ENCODE measurements at places on chromosomes 11 and 22.
A peak's percentile ranks its signal among the peaks of the same experiment; 100 is the strongest.

DNA sequence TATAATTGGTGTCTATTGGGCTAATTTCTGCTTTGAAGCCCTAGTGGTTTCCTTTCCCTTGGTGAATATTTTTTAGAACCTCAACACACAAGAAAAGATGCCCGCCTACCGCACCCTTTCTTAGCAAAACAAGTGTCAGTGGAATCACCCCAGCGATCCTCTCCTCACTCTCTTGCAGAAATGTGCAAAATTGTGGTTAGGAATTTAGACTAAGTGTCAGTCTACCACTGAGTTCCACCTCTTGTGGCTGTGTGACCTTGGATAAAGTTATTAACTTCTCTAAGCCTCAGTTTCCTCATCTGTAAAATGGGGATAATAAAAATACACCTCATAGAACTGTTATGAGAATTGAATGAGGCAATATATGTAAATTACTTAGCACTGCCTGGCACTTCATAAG is 5.3 kb upstream of the JAML start:
- DNase-seq: no peak

GRCh38 chr11:95739108-95739938 is 50.3 kb downstream of the FAM76B start:
- DNase-seq: no peak

- DNase-seq: no peak
These were observed 6.3 kb upstream of the SEZ6L start for GRCh38 chr22:26162926-26163325.

DNA sequence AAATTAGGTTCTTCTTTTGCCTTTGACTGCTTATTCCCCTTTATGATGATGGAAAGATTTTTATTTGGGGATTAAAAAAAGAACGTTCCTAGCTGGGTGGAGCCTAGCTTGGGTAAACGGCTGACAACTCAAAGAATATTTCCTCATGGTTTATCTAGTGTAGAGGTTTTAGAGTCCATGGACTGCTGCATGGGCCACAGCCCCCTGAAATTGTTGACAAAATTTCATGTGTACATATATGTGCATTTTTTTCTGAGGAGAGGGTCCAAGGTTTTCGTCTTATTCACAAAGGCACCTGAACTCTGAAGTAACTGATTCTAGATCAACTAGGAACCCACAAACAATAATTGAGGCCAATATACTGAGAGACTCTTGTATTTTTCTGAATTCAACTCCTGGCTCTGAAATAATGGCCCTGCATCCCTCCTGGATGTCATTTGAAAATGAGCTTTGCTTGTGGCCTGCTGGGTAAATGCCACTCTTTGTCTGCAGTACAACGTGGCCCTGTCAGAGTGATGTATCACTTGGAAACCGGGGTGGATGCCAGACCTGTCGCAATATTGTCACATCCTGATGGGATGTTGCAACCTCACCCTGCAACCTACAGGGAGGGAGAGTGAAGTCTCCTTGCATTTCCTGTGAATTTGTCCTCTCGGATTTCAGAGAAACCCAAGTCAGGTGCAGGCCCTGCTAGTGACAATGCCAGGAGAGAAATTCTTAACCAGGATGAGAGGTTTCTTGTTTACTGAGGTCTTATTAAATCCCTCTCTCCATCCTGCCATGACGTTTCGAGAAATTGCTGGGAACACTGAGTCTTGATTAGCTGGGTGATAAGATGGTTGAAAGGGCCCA is 33.8 kb downstream of the EHF start:
- peak; percentile 88 for DNase-seq

- no peak for DNase-seq
These were observed 115.7 kb downstream of the WNT7B start for GRCh38 chr22:45861259-45861658.

DNA sequence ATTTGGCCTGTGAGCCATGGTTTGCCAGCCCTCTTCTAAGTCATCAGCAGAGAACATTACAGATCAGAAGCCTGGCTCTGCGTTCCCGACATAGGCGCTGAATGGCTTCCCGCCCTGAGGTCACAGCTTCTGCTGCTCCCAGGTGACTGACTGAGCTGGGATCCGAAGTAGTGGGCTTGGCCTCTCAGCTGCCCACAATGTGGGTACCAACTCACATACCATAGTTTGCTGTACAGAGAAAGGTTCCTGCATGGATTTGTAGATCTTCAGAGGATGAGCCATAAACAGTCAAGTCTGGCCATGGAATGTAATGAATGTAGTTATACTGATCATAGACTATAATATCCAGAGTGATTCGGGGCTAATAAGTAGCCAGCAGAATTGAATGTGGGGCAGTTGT is 42.6 kb downstream of the TEAD1 start:
- no peak for DNase-seq

All from CD14-positive monocyte (primary cell).